ENCODE measurements at places on chromosomes 4 and X.

DNA sequence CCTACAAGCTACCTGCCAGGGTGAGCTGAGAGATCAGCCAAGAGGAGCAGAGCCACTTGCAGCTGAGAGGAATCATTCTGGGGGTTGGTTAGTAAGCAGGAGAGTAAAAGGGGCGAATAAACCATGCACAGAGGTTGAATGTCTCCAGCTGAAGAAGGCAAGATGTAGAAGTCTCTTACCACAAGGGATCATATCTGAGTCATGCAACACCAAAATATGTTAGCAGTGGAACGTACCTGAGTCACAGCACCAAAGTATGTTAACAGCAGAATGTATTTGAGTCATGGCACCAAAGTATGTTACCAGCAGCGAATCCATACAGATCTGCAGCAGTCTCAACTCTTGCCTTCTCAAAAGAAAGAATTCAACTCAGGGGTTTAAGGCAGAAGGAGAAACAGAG is 29.9 kb downstream of the C4orf51 start:
- no peak for DNase-seq

- DNase-seq, result no peak
Measured at GRCh38 chr4:4420421-4420820, 33.5 kb downstream of the NSG1 start.

- no peak for DNase-seq
Measured at GRCh38 chrX:124272370-124272982, 60.0 kb upstream of the TEX13D start.

GRCh38 chrX:108537005-108537404 is 97.4 kb downstream of the COL4A5 start:
- no peak for DNase-seq

DNA sequence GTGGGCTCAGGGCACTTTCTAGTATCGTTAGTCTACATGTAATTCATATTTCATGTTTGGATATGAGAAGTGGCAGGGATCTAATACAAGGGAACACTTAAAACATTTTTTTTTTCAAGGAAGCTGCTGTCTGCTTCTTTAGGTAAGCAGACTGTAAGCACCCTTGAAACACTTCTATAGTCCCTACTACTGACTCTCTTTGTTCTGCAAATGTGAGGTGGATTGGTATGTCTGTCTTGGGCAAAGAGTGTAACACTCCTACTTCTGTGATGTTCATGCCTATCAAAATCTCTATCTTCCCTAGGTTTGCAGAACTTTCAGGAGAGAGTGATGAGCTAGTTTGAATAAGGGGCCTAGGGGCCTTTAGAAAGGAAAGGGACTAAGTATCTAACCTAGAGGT is 93.9 kb downstream of the ZNF330 start:
- DNase-seq, result no peak

DNA sequence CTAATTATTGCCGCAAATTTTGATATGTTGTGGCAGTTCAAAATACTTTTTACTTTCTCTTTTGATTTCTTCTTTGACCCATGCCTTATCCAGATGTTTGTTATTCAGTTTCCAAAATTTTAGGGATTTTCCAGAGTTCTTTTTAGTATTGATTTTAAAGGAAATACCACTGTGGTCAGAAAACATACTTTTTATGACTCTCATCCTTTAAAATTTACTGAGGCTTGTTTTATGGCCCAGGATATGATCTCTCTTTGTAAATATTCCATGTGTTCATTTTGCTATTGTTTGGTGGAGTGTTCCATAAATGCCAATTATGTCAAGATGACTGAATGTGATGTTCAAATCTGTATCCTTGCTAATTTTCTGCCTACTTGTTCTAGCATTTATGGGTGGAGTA is 272.3 kb upstream of the DIPK2B start:
- no peak for DNase-seq

DNA sequence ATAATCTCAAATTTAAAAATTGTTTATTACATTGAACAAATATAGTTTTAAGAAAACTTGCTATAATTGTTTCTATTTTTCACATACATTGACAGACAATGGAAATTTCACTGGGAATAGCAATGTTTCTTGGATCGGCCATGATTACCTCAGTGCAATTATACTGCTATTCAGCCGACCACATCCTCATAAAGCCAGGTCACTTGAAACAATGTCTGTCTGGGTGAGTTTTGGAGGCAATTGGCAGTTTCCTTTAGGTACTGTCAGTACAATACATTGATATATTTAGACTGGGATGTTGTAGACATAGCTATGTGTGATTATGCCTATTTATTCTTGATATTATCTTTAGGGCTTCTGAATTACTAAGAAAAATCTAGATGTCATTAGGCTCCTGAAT is 89.5 kb upstream of the VEGFC start:
- no peak for DNase-seq

DNA sequence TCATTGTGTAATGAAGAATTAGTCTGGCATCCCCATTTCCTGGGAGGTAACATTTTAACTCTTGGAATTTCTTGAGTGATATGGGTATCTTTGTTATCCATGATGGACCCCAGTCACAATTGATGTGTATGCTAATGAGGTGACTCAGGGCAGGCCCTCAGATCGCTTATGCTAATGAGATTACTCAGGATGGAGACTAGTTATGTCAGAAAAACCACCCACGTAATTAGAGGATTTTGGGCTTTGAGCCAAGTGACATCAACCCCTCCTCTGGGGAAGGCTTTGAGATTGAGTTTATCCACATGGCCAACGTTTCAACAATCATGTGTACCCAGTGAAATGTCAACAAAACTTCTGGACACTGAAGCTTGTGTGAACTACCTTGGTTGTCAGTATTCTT is 772.7 kb downstream of the STPG2 start:
- DNase-seq, result no peak

GRCh38 chr4:186596346-186596745 is 41.0 kb upstream of the MTNR1A start:
- DNase-seq, result no peak

GRCh38 chr4:48509543-48509942 is 19.5 kb downstream of the ZAR1 start:
- DNase-seq, result no peak

GRCh38 chrX:38627683-38628082 is 66.3 kb downstream of the TSPAN7 start:
- no peak for DNase-seq

DNA sequence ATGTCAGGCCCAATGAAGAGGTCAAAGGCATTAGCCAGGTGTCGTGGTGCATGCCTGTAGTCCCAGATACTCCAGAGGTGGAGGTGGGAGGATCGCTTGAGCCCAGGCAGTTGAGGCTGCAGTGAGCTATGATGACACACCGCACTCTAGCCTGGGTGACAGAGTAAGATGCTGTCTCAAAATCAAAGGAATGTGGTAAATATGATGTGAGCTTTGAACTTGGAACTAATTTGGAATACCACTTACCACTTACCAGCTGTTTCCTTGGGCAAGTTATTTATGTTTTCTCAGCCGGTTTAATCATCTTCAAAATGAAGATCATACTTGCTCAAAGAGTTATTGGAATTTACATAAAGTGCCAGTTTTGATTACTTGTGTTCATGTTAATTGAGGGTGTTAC is 23.8 kb upstream of the SEPSECS start:
- DNase-seq, result no peak

DNA sequence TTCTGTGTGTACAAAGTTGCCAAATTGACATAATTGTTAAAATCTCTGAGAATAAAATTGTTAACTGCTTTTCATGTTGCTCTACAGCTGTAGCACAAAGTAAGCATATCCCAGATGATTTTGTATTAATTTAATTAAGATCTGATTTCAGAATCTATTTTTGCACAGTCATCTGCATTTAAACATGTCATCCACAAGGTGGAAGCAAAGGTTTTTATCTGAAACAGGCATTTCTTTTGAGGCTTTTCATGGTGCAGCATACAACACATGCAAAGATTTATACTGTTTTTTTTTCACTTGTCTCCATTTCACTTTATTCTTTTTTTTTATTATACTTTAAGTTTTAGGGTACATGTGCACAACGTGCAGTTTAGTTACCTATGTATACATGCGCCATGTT is 51.2 kb downstream of the GC start:
- DNase-seq, result no peak

DNA sequence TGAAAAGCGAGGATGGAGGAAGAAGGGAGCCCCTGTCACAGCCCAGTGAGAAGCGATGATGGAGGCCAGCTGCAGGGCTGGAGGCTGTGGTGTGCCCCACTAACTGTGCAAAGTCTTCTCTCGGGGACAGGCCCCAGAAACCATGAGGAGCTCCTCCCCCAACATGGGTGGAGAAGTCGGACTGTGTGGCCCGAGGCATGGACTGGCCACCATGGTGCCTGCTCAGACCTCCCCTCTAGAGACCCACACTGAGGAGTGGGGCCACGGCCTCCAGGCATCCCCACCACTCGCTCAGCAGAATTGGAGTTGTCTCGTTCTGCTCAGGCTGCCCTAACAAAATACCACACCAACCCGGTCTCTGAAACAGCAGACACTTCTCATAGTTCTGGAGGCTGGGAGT is 12.2 kb upstream of the PDE6B start:
- DNase-seq, result no peak

- no peak for DNase-seq
Measured at GRCh38 chr4:148779771-148780170, 337.6 kb upstream of the NR3C2 start.

GRCh38 chrX:131613260-131613659 is 69.4 kb downstream of the OR13H1 start:
- no peak for DNase-seq

- DNase-seq, result no peak
Measured at GRCh38 chrX:153401133-153401764, at the start of gene PNMA6E. TSS of gene PNMA6E (minus strand) at chrX:153401350. CDS start at chrX:153398849, 2,501 bp downstream.

DNA sequence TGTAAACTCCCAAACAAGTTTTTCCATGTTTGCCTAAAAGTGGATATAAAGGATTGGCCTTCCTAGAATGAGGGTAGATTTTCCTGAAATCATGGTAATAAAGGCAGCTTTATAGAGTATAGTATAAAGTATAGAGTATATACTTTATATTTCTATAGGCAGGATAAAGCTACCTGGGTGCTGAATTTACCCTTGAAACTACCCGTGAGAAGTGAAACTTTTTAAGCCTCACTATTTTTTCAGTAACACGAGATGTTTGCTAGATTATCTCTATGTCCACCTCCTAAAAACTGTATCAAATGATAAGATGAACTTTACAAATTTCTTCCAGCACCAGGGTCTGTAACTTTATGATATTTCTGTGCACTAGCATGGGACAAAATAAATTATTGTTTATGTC is 340.0 kb upstream of the GALNTL6 start:
- DNase-seq, result no peak

DNA sequence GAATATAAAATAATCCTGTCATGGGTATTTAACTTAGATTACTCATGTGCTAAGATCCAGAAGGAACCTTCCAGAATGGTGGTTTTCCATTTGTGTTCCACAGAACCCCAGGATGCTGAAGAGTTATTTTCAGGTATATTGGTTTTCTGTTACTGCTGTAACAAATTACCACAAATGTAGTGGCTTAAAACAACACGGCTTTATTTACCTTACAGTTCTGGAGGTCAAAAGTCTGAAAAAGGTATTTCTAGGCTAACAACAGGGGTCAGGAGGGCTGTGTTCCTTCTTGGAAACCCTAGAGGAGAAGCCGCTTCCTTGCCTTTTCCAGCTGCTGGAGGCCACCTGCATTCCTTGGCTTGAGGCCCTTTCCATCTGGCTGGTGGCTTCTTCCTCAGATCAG is 57.9 kb upstream of the HPSE start:
- no peak for DNase-seq

- no peak for DNase-seq
Measured at GRCh38 chrX:2183193-2183725, 317.5 kb downstream of the DHRSX start.

GRCh38 chr4:127632420-127633403 is at the start of gene INTU:
TSS of gene INTU (plus strand) at chr4:127632957. CDS start at chr4:127633035, 78 bp downstream.
- DNase-seq, result no peak

DNA sequence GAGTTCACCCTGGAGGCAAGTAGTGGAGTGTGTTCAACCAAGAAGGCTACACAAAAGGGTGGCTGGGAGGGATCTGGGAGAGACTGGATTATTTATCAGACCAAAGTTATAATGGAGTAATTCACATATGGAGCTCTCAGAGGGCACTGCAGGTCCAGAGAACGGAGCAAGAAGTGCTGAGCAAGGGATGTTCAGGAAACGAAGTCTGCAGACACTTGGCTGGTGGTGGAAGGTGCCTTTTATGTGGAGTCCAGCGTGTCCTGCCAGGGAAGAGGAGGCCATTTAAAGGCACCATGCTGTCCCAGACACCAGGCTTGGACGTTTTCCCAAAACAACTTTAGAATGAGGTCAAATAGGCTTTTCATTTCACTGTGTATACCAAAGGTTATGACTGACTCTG is 130.1 kb downstream of the CEP135 start:
- no peak for DNase-seq

DNA sequence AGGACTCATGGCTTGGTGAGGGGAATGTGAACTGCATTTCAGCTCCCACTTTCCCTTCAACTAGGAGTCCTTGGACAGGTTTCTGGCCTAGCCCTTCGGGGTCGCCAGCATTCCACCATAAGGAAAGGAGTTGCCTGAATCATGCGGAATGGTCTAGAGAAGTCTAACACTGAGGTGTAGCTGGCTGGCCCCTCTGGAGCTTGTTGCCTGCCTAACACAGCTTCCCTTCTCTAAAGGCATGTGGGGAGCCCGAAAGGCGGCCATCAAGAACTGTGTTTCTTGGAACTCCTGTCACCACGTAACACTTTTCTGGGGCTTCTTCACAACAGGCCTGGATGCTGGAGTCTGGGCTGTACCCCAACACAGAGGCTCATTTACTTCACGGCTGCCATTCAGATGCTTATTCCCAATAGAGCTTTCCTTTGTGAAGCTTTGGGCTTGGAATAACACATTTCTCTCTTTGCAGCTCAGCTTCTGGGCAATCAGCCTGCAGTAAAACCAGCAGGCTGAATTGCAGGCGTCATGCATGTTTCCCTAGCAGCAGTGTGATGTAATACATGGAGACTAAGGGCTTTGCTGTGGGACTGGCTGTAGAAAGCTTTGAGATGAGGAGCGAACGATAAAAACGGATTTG is 5.4 kb downstream of the GABRQ start:
- DNase-seq, result no peak

DNA sequence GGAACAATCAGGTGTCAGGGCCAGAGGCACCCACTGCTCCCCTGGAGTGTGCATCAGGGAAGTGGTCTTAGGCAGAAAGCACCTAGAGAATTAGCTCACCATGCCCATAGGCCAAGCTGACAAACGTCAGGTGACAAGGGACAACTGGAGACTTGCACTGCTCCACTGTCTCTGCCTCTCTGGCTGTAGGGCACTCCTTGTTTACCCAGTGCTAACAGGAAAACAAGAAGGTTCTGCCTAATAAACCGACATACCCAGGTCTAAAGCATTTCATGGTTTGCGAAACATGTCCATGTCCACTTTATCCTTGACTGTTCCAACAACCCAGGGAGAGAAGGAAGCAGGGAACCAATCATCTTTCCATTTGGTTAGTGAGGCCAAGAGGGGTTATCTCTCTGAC is 92.5 kb upstream of the MAMLD1 start:
- DNase-seq, result no peak

DNA sequence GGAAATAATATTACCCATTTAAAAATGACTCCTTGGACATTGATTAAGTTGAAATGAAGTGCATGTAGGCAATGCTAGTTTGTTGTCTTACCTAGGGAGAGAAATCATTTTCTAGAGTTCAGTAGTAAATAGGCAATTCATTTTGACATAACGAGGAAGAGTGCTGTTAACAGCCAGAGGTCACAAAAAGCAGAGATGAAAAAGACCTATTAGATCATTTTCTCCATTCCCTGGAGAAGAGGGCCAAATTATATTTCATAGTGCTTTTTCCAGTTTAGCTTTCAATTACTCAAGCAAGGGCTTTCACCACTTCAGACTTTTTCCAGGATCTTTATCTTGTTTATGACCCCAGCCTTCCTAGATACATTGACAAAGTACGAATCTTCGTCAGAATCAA is 374.3 kb upstream of the GALNT7 start:
- DNase-seq, result no peak
